NK-92 treated with Interleukin-12 subunit alpha and Interleukin-12 subunit beta, amount 100 ng/mL, for 24 hours (cell line): ENCODE measurements at places on chromosomes 16 and 17.

DNA sequence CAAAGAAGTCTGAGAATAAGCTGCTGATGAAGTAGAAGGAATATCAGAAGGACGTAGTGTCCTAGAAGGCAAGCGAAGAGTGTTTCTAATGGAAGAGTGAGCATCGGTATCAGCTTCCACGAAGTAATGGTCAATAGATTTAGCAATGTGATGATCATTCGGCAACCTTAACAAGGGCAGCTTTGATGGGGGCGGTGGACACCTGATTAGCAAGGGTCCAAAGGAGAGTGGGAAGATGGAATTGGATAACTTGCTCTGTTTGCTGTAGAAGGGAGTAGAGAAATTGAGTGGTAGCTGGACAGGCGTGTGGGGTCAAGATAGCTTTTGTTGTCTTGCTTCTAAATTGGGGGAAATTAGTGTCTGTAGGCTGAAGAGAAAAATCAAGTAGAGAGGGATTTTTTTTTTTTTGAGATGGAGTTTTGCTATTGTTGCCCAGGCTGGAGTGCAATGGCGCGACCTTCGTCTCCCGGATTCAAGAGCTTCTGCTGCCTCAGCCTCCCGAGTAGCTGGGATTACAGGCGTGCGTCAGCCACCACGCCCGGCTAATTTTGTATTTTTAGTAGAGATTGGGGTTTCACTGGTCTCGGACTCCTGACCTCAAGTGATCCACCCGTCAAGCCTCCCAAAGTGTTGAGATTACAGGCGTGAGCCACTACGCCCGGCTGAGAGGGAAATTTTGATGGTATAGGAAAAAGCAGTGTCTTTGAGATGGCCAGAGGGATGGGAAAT is 13.9 kb upstream of the HES7 start:
- no peak for DNase-seq

- DNase-seq = no peak
Observed at GRCh38 chr16:88408561-88409142, 25.9 kb downstream of the ZNF469 start.

- no peak for DNase-seq
Observed at GRCh38 chr16:84660973-84661372, 12.7 kb downstream of the KLHL36 start.

GRCh38 chr17:82603981-82604448 is 44.2 kb downstream of the WDR45B start:
- no peak for DNase-seq

DNA sequence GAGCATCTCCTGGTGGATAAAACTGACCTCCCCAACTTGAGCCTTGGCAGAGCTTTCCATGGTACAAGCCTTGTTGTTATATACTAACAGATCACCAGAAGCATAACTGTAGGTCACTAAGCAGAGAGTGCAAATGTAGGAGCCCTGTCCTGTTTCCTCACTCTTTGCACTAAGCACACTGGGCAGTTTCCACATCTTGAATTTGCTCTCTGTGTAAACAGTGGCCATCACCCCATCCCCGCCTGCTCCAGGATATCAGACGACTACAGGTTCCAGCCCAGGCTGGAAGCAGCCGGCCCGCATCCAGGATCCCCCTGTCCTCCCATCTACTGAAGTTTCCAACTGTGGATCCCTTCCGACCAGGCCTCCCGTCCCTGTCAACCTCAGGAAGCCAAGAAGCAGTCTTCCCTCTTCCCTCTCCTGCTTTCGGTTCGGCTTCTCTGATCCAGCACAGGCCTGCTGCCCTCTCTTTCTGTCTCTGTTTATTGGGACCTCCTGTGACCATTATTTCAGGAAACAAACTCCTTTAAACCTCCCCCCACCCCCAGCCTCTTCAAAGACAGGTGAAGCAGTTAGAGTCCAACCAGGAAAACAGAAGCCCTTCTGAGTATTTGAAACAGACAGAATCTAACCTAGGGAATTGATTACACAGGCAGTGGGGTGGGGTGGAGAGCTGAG is 22.6 kb upstream of the CACNG4 start:
- no peak for DNase-seq

- DNase-seq = no peak
Observed at GRCh38 chr17:9236286-9237052, 215.2 kb downstream of the NTN1 start.

DNA sequence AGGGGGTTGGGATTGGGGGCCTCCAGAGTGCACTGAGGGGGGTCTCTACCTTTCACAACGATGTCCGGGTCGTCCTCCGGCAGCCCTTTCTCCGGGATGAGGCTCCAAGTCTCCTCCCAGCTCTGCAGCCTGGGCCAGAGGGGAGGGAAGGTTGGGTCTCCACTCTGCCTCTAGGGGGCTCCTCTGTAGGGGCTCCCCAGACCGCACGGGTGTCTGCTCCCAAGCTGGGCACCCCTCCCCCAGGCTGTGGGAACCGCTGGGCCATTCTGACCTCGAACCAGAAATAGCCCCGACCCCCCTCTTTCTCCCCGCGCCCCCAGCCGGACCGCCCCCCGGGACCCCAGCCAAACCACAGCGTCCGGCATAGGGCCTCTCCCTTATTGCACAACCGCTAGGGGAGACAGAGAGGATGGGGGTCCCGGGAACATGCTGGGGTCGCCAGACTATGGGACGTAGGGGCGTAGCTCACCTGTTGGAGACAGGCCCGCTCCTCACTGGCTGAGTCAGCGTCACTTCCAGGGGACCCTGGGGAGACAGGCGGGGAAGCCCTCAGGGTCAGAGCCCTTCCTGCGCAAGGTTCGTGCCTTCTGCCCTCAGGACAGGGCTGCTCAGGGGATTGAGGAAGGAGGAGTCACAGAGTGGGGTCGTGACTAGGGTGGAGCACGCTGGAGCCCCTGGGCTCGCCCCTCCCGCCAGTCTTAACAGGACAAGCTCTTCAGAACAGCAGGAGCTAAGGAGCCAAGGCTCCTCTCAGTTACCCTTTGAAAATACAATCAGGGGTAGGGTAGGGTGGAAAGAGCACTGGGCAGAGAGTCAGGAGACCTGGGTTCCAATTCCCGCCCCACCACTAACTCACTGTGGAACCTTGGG is 2.7 kb downstream of the PLEKHH3 start:
- DNase-seq = no peak

DNA sequence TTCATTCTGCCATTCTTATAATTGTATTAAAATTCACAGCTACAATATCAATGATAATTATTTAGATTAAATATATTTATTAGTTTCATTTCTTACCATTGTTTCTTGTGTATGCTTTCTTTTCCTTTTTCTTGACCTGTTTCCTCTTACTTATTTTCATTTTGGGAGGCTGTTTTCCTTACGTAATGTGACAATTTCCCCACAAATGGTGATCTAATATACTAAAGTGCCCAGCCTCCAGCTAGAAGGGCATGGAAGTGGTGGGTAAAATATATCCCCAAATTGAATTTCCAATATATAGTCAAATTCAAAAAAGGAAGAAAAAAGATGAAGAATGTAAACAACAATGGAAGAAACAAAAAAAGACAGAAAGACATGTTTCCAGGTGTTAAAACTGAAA is 1.5 kb upstream of the ABCA6 start:
- no peak for DNase-seq
